ENCODE measurements at places on chromosomes 12 and 14.

GRCh38 chr14:72790887-72791566 is 102.9 kb downstream of the DPF3 start:
- H3K4me3 ChIP-seq, result no peak overlapping the region
- H3K27me3 ChIP-seq, result no peaks in the 10 kb centered on the region
- no peak overlapping the region for H3K27ac ChIP-seq
- H3K36me3 ChIP-seq, result no peaks in the 10 kb centered on the region
- no peaks in the 10 kb centered on the region for H3K4me1 ChIP-seq
- no peak for DNase-seq

- no peak overlapping the region for H3K4me3 ChIP-seq
- no peak for DNase-seq
- H3K27me3 ChIP-seq, result peaks cover 39% of the 10 kb centered on the region
- H3K36me3 ChIP-seq, result no peaks in the 10 kb centered on the region
- peaks cover 14% of the 10 kb centered on the region for H3K4me1 ChIP-seq
- no peak overlapping the region for H3K27ac ChIP-seq
Measured at GRCh38 chr12:5437589-5437988, 5.7 kb downstream of the NTF3 start.

GRCh38 chr12:113366827-113367226 is 8.4 kb downstream of the PLBD2 start:
- no peaks in the 10 kb centered on the region for H3K4me1 ChIP-seq
- DNase-seq, result no peak
- no peak overlapping the region for H3K4me3 ChIP-seq
- H3K36me3 ChIP-seq, result no peaks in the 10 kb centered on the region

DNA sequence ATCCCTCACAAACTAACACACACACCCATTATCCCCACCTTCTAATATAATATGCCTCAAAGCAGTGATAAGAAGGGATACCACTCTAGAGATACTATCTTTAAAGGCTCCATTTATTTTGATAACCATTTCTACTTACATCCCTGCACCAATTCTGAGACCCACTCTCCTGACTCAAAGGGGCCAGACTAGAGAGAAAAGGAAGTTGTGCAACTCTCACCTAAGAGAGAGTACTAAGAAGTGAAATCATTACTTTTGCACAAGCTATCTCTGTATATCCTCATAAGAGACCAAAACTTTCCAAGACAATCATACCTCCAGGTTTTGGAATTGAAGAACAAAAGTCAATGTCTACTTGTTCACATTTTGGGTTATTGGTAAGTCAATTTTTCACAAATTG is 45.4 kb upstream of the USP15 start:
- no peaks in the 10 kb centered on the region for H3K36me3 ChIP-seq
- no peak overlapping the region for H3K4me3 ChIP-seq
- no peaks in the 10 kb centered on the region for H3K27me3 ChIP-seq
- H3K27ac ChIP-seq, result no peak overlapping the region
- DNase-seq, result no peak

GRCh38 chr12:103114296-103115055 is 157.0 kb downstream of the ASCL1 start:
- DNase-seq, result no peak
- no peaks in the 10 kb centered on the region for H3K36me3 ChIP-seq
- H3K27me3 ChIP-seq, result no peaks in the 10 kb centered on the region
- H3K27ac ChIP-seq, result no peak overlapping the region
- no peak overlapping the region for H3K4me3 ChIP-seq

- no peak for DNase-seq
- H3K4me3 ChIP-seq, result peak overlapping the region; percentile 91
- H3K27me3 ChIP-seq, result no peaks in the 10 kb centered on the region
- peaks cover 11% of the 10 kb centered on the region for H3K36me3 ChIP-seq
- H3K4me1 ChIP-seq, result peaks cover 5% of the 10 kb centered on the region
Measured at GRCh38 chr14:68794851-68795596, 2.2 kb upstream of the ZFP36L1 start.

DNA sequence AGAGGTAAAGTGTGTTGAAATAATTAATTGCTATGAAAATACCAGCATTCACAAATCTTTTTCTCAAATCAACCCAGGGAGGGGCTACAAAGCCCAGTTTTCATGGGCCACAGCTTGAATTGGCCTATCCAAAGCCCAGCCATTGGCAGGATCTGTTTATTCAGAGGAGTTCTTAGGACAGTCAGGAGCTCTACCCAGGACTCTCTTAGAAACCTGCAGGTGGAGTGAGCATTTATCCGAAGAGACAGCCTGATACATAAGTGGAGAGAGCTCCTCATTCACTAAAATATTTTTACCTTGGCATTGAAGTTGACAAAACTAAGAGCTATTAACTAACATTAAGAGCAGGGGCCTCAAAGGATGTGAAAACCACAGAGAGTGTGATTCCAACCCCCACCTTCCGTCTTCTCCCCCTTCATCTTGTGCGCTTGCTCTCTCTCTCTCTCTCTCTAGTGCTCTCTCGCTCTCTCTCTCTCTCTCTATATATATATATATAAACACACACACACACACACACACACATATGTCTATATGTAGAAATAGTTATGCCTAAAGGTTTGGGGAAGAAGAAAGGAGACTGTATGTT is 315.5 kb downstream of the SNAPC1 start:
- no peak overlapping the region for H3K4me3 ChIP-seq
- no peak overlapping the region for H3K27ac ChIP-seq
- H3K4me1 ChIP-seq, result no peaks in the 10 kb centered on the region
- H3K27me3 ChIP-seq, result no peaks in the 10 kb centered on the region
- H3K36me3 ChIP-seq, result no peaks in the 10 kb centered on the region
